ENCODE measurements at places on chromosomes 13 and 19.
A peak's percentile ranks its signal among the peaks of the same experiment; 100 is the strongest.

DNA sequence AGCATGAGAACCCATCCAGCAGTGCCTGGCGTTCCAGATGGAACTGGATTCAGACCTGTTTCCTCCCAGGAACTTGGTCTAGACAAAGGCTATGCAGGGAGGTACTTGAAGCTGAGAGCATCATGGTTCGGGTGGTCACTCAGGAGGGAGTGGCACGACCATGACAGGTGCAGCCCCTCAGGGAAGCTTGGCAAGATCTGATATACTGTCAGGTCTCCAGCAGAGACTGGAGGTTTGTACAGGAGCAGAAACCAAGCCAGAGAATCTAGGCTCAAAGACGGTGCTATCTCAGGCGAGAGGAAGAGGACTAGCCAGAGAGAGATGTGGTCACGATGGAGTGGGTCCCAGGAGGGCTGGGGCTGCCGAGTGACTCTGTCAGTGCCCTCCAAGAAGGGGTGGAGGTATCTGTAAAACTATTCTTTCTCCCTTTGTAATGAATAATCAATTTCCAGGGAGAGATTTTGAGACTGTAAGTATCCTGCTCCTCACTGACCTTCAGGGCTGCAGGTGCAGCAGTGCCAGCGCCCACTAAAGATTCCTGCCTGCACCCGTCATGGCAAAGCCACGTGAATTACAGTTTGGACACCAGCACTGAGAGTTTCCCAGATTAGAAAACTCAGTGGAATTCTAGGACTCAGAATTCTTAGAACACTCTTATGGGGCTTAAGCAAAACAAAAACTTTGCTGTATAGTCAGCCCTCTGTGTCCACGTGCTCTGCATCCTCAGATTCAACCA is 10.2 kb upstream of the DCUN1D2 start:
- no peak for DNase-seq

GRCh38 chr19:7894612-7895309 is 6.5 kb downstream of the LRRC8E start:
- no peak for DNase-seq

- no peak for DNase-seq
Measured at GRCh38 chr13:85381082-85381481, 418.1 kb downstream of the SLITRK6 start.

- DNase-seq, result no peak
Measured at GRCh38 chr19:50638600-50638999, 1.1 kb downstream of the SYT3 start.

DNA sequence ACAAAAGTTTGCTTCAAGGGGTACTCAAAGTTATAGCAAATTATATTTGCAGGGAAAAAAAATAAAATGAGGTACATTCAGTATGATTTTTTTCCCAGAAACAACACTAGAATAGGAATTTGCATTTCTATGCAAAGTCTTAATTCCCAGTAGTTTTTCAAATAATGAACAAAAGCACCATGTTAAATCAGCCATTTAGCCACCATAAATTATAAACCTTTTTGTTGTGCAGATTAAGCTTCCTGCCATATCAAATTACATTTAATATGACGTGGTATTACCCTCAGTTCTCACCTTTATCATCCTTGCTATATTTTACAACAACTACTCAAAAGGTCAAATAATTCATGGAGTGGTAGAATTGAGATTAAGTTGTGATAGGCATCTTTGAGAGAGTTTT is 136.6 kb upstream of the FRY start:
- DNase-seq, result no peak

GRCh38 chr13:52896827-52897659 is 48.6 kb upstream of the PCDH8 start:
- peak; percentile 19 for DNase-seq

- DNase-seq, result peak; percentile 26
Measured at GRCh38 chr19:11378319-11379189, 4.1 kb downstream of the SWSAP1 start.

DNA sequence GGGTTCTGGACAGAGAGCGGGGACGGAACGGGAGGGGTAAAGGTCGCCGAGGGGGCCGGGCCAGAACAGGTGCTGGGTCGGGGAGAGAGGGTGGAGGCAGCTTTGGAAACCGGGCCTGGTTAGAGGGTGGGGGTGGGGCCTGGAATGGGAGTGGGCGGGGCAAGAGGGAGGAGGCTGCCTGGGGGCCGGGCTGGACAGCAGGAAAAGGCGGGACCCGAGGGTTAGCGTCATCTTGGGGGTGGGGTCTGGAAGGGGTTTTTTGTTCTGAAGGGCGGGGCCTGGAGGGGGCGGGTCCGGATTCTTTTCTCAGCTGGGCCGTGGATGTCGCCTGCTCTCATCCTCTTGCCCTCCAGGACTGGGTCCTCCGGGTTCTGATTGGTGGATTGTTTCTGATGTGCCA is 4.3 kb upstream of the ZNF813 start:
- DNase-seq, result peak; percentile 90

- no peak for DNase-seq
Measured at GRCh38 chr13:24301434-24301833, 7.9 kb upstream of the C1QTNF9 start.

- no peak for DNase-seq
Measured at GRCh38 chr13:106597749-106598395, 29.9 kb upstream of the ARGLU1 start.

DNA sequence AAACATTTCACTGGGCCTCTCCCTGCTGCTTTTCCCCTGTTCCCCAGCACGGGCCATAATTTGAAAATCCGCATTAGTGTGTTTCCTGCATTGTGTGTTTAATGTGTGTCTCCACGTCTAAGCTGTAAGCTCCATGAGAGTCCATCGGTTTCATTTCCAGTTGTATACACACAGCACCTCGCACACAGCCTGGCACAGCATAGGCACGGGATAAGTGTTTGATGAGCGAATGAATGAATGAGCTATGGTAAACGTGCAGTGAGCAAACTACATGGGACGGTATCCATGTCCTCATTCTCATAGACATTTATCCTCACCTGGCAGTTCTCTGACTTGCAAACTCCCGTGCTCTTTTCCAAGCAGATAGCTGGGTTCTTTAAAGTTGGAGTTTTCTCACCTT is 106.1 kb downstream of the RAB20 start:
- DNase-seq, result no peak
